Cortex of kidney (tissue), 1 donor: ENCODE measurements at places on chromosomes 7 and 10.

DNA sequence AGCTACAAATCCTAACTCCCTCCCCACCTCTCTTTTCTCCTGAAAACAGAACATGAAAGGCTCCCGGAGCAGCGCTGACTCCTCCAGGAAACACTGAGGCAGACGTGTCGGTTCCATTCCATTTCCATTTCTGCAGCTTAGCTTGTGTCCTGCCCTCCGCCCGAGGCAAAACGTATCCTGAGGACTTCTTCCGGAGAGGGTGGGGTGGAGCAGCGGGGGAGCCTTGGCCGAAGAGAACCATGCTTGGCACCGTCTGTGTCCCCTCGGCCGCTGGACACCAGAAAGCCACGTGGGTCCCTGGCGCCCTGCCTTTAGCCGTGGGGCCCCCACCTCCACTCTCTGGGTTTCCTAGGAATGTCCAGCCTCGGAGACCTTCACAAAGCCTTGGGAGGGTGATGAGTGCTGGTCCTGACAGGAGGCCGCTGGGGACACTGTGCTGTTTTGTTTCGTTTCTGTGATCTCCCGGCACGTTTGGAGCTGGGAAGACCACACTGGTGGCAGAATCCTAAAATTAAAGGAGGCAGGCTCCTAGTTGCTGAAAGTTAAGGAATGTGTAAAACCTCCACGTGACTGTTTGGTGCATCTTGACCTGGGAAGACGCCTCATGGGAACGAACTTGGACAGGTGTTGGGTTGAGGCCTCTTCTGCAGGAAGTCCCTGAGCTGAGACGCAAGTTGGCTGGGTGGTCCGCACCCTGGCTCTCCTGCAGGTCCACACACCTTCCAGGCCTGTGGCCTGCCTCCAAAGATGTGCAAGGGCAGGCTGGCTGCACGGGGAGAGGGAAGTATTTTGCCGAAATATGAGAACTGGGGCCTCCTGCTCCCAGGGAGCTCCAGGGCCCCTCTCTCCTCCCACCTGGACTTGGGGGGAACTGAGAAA is 30.4 kb downstream of the PFKFB3 start:
- no peak for DNase-seq

GRCh38 chr7:22549667-22550513 is 49.9 kb upstream of the STEAP1B start:
- no peak for DNase-seq

DNA sequence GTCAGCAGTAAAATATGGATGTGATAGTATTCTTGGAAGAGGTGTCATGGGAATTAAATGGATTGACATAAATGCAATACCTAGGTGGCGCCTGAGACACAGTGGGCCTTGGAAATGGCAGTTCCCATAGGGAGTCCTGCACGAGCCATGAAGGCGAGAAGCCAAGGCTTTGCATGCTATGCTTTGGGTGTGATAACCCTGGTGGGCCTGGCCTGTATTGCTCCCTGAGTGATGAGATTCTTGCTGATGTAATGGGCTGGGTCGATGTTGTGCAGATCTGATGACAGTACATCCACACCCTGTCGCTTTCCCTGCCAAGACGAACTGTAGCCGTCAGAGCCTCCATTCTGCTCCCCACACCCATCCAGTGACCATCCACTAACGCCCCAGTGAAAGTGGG is 46.4 kb downstream of the CREB5 start:
- DNase-seq, result no peak

- no peak for DNase-seq
Observed at GRCh38 chr7:101862280-101863220, 45.1 kb downstream of the CUX1 start.

DNA sequence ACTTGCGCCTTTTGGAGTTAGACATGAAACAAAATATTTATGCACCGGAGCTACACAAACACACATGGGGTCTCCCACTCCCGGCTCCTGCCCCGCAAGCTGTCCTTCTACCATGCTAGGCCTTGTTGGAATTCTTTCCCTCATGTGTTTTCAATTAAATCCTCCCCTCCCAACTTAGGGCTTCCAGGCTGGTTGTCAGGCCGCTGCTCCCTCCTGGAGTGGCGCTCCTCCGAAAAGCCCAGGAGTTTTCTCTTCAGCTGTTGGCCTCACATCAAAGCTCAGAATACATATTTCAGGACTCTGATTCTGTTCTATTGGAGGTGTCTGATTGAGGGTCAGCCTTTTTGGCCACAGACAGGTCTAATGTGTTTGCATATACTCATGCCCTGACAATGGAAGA is 113.3 kb downstream of the FANK1 start:
- DNase-seq, result no peak

GRCh38 chr10:118595064-118595420 is 406 bp downstream of the PRLHR start:
- DNase-seq, result no peak
